ENCODE measurements at places on chromosomes 7 and 10. TPM values are rescaled to one million over a fixed set of nuclear protein-coding genes. Genes with fewer than 3 reads are reported as not detected.

- DNase-seq, result peak; percentile 92
These were observed 101.0 kb downstream of the HBP1 start for GRCh38 chr7:107269790-107270189.

Gene VCL
- polyA plus RNA-seq, result 69.3 TPM

Gene TAS2R3
- polyA plus RNA-seq, result 0.15 TPM

- no peak for DNase-seq
These were observed 48.8 kb downstream of the MDFIC start for GRCh38 chr7:114970732-114971131.

Gene MSS51
- polyA plus RNA-seq, result 3.6 TPM

DNA sequence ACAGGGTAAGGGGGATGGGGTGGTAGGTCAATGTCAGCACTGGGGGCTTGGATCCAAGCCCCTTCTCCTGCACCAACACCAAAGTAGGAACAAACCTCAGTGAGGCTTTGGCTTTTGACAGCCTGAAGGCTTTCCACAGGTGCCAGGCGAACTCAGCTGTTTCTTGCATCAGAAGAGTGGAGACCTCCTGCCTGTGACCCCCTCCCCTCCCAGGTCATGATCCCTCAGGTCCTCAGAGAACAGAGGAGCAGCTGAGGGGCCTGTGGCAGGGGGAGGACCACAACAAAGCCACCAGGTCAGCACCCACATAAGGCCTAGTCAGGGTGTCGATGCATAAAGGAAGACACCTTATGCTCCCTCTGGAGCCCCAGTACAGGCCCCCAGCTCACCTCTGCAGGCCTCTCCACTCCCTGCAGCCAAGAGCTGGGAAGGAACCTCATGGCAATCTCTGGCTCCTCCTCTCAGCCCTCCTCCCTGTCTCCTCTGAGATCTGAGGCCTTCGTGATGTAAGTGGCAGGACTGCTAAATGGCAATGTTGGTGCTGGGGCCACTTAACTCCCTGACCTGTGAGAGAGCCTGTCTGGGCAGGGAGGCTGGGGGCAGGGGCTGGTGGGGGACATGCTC is 19.1 kb upstream of the PRRT4 start:
- no peak for DNase-seq

GRCh38 chr7:143245123-143245522 is 18.1 kb upstream of the GSTK1 start:
- no peak for DNase-seq

DNA sequence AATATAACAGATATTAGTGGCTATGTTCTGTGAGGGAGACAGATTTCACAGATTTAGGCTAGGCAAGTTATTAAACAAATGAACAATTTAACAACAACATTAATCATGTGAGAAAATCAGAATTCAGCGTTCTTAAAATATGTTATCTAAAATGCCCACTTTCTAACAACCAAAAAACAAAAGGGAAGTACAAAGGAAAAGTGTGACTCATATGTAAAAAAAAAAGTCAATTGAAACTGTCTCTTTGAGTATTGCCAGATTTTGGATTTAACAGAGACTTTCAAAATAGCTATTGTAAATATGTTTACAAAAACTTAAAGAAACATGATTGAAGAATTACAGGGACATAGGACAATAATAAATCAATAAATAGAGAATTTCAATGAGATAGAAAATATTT is 34.8 kb upstream of the ARHGAP22 start:
- no peak for DNase-seq

DNA sequence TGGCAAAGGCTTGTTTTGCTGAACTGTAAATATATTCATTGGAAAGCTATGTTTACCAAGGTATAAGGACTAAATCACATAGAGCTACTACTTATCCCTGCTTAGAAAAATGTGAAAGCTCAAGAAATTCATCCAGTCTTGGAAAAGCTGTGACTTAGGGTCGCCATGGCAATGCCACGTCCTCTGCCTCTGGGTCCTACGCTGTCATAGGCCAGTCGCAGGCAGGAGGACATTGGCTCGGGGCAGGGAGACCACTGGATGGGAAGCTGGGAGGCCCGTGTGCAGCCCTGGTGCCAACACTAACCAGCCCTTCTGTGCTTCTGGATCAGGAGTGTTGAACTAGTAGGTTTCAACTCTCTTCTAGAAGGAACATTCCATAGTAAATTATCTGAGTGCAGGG is 67.3 kb upstream of the PDZD8 start:
- DNase-seq, result no peak

GRCh38 chr7:149722356-149722957 is 50.9 kb downstream of the ZNF467 start:
- no peak for DNase-seq

GRCh38 chr7:102456327-102456726 is 8.3 kb downstream of the ALKBH4 start:
- DNase-seq, result no peak

Gene ZMYND11
- polyA plus RNA-seq, result 69.8 TPM

- no peak for DNase-seq
These were observed 67.2 kb downstream of the DGKB start for GRCh38 chr7:14835384-14835783.

- DNase-seq, result no peak
These were observed 155.1 kb downstream of the ETV1 start for GRCh38 chr7:13834328-13834761.

GRCh38 chr10:127024685-127025435 is 119.6 kb downstream of the DOCK1 start:
- peak; percentile 23 for DNase-seq

Gene MSMB
- polyA plus RNA-seq, result 0.25 TPM

DNA sequence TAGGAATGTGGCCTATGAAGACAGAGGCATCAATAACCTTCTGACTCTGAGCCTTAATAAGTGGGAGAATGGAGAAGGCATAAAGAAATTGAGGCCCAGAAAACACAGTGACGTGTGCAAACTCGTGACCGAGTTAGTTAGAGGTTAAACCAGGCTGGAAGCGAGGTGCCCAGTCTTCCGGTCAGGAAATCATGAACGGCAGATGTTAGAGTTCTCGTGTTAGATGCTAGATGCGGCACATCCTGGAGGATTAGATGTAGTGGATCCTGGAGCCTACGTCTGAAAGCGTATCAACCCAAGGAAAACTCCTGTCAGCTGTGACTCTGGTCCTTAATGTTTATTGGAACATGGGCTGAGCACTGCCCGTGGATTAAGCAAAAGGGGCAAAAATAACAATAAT is 275.9 kb downstream of the TCF7L2 start:
- DNase-seq, result no peak

Gene AKR1E2
- 1.8 TPM for polyA plus RNA-seq

GRCh38 chr10:128031216-128031615 is 95.0 kb downstream of the MKI67 start:
- no peak for DNase-seq

DNA sequence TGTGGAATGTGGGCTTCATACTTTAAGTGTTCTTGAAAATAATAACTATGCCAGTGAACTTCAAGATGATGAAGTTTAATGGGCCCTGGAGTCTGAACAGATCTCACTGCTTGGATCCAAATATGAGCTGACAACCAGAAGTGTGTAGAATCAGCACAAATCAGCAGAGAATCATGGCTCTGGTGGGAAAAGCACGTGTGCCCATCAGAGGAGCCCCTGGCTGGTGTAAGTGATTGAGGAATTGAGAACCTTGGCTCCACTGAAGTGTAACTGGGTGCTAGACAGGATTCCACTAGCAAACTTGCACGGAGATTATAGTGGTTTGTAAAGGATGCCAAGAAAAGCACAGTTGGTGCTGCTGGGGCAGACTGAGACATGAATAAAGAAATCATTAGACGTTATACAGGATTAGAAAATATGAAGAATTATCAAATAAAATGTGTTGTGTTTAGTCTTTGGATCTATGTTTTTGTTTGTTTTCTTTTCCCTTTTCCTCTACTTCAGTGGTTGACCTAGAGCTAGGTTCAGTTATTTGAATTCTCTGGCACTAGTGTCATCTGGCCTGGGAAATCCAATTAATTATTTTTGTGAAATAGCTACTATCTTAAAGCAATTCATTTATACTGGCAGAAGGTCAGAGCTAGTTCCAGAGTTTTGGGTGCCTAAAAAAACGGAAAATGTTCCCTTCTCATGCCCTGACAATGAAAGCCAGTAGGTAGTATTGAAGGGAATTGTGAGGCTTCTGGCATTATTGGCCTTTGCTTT is 175.7 kb upstream of the MEOX2 start:
- DNase-seq, result no peak

Gene DDX50
- 37.0 TPM for polyA plus RNA-seq

GRCh38 chr10:48773580-48773979 is 88.9 kb downstream of the WDFY4 start:
- no peak for DNase-seq

GRCh38 chr7:17234398-17235031 is 63.9 kb upstream of the AHR start:
- peak; percentile 34 for DNase-seq

GRCh38 chr10:130553826-130554225 is 417.6 kb downstream of the GLRX3 start:
- no peak for DNase-seq

Gene CUL2
- polyA plus RNA-seq, result 34.6 TPM

Gene MNX1
- 14.5 TPM for polyA plus RNA-seq

Gene AQP1
- 81.6 TPM for polyA plus RNA-seq

- peak; percentile 63 for DNase-seq
These were observed 102.8 kb upstream of the MBL2 start for GRCh38 chr10:52875336-52875735.

DNA sequence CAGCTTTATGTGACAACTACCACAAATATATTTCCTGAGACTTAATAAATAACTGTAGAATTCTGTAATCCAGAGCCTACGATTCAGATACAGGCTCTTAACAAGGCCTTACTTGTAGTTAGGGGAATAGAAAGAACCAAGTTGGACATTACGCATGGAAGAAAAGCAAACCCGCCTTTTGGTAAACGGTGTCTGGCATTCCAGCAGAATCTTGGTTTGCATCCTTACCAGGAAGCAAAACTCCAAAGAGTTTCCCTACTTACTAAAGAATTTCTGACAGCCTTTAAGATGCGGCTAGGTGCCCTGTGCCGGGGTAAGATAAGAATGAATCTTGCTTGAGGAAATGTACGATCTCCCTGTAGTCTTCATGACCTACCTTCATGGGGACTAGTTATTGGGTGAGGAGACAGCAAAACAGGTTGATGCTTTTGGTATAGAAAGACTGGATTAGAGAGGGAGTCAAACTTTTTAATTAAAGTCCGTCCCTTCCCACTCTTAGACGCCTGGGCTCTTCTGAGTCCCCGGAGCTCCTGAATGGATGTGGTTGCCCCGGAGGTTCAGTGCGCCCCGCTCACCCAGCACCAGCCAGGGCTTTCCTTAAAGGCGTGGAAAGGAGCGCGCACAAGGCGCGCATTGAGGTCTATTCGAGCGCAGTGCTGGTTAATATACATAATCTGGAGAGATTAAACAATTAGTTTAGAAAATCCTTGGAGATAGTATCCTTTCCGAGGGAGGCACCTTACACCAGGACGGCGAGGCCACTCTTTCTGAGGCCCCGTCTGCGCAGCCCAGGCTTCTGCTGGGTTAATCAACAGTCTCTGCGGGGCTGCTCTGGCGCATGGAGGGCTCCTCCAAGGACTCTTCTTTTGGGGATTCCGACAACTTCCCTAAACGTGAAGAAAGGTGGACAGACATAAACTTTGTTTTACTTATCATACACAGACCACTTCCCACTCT is 11.5 kb downstream of the PTF1A start:
- DNase-seq, result no peak

Gene ZNF273
- polyA plus RNA-seq, result 6.9 TPM

DNA sequence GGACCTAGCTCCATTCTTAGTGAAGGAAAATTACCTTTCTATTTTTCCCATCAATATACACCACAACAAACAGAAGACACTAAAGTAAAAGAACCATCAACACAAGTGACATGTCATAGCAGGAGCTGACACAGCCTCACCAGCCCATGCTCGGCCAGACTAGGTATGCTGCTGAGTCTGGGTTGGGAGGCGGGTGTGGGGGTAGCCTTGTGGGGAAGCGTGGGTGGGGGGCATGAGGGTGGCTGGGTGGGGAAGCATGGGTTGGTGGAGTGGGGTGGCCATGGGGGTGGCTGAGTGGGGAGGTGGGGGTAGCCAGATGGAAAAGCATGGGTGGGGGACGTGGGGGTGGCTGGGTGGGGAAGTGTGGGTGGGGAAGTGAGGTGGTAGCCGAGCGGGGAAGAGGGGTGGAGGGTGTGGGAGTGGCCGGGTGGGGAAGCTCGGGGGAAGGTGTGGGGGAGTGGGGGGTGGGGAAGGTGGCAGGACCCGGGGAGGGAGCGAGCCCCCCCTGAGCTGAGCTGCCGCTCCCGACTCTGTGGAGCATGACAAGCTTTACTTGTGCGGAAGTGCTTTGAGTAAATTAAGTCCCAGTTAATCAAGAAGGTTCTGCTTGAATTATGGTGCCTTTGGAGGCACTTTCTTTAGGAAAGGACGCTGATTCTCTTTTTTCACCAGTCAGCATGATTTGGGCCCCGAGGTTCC is 294.6 kb upstream of the ZNF32 start:
- no peak for DNase-seq

GRCh38 chr7:114026486-114027089 is 107.8 kb upstream of the PPP1R3A start:
- DNase-seq, result peak; percentile 27

- DNase-seq, result no peak
These were observed 20.9 kb downstream of the AQP1 start for GRCh38 chr7:30932562-30932961.

GRCh38 chr7:98085674-98086073 is 21.0 kb upstream of the LMTK2 start:
- DNase-seq, result no peak

DNA sequence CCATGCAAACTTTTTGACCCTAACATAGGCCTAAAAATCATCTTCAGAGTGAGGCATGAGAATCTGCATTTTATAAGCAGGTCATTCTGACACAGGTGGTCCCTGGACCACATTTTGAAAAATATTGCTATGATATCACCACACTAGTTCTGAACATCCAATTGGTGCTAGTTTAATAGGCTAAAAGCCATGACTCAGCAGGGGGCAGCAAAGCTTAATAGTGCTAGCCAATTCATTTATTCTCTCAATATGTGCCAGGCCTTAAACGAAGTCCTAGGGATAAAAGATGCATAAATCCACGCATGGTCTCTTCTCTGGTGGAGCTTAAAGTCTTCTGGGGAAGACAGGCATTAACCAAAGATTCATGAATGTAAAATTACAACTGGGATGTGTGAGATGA is 10.2 kb upstream of the SLC25A28 start:
- DNase-seq, result peak; percentile 12

DNA sequence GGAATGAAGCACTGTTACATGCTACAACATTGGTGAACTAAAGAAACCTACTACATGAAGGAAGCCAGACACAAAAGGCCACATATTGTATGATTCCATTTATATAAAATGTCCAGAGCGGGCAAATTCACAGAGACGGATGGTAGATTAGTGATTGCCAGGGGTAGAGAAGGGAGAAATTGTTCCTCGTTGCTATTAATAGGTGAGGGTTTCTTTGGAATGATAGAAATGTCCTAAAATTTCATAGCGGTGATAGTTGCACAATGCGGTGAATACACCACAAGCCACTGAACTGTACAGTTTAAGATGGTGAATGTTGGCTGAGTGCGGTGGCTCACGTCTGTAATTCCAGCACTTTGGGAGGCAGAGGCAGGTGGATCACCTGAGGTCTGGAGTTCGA is 29.0 kb downstream of the DENND2A start:
- no peak for DNase-seq

DNA sequence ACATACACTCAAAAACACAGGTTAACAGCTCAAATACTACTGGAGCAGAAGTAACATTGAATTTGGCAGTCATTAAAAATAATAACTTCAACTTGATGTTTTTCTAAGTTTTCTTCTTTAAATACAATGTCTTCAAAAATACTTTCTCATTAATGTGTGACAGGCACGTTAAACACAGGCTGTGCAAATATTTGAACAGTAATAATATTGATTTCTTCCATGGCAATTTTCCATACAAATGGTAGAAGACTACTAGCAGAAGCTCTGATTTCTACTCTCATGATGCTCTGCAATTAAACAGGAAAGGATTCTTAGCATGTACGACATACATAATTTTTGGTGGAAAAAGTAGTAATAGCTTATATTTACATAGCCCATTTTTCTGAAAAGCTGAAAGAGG is 47.4 kb downstream of the NRP1 start:
- DNase-seq, result no peak
